ENCODE measurements at places on chromosomes 13 and 19.

DNA sequence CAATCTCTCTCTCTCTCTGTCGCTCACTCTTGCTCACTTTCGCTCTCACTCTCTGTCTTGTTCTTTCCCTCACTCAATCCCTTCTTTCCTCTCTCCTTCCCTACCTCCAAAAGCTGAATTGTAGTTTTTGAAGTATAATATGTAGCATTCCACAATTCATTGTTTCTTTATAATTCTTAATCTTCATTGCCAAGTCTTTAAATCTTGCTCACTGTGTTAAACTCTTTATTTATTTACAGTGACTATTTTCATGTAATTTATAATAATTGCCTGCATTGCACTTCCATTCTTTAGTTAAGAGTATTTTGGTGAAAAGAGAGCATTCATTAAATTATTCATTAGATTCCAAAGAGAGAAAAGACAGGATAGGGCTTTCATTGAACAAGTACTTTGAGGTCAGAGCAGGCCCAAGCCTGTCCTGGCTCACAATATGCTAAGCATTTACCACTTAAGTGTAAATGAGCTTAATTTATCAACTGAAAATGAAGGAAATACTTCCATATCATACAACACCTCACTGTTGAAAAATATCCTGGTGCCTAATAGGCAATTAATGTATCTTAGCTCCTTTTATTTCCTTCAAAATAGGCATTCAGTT, 257.4 kb upstream of the SLITRK1 start:
- DNase-seq = no peak

DNA sequence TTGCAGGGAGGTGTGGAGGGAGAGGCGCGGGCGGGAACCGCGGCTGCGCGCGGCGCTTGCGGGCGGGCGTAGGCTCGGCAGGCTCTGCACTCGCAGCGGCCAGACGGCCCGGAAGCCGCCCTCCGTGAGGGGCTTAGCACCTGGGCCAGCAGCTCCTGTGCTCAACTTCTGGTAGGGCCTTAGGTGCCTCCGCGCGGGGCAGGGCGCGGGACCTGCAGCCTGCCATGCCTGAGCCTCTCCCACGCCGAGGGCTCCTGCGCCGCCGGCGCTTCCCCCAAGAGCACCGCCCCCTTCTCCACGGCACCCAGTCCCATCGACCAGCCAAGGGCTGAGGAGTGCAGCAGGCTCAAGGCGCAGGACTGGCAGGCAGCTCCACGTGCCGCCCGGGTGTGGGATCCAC, 940.8 kb upstream of the PCDH9 start:
- no peak for DNase-seq

GRCh38 chr13:34250151-34250670, 432.3 kb downstream of the RFC3 start:
- DNase-seq = no peak

GRCh38 chr13:107882708-107883560, 332.4 kb downstream of the LIG4 start:
- DNase-seq = no peak

- DNase-seq = no peak
Observed at GRCh38 chr19:27795369-27795768, 1417.6 kb downstream of the UQCRFS1 start.

- no peak for DNase-seq
Observed at GRCh38 chr13:46735425-46735824, 61.5 kb downstream of the ESD start.

- DNase-seq = no peak
Observed at GRCh38 chr13:55000844-55001243, 1972.2 kb downstream of the OLFM4 start.

All from activated CD4-positive, CD25-positive, alpha-beta regulatory T cell treated with anti-CD3 and anti-CD28 coated beads, Interleukin-2, amount 50 U/mL, for 72 hours (primary cell).